ENCODE measurements at places on chromosomes 5 and 9.

- no peak for DNase-seq
These were observed 48.0 kb upstream of the DMRT3 start for GRCh38 chr9:928363-929042.

- no peak for DNase-seq
These were observed 114.2 kb upstream of the ADAMTS16 start for GRCh38 chr5:5025774-5026408.

- DNase-seq: no peak
These were observed 2.9 kb upstream of the CAMSAP1 start for GRCh38 chr9:135910216-135910615.

DNA sequence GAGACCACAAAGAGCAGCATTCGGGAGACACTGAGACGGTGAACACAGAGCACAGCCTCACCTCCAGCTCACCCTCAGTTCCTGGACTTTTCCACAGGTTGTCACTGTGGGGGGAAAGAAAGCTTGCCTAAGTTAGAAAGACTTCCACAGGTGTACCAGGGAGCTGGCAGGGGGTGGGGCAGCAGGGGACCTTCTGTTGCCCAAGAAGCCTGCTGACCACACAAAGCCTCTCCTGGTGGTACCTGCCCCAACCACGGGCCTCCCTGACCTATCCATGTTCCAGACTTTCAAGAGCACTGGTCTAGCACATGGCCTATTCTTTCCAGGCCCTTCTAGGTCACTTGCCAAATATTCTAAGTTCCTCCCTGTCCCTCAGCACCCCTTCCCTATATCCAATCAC is 550.8 kb downstream of the BNC2 start:
- no peak for DNase-seq

DNA sequence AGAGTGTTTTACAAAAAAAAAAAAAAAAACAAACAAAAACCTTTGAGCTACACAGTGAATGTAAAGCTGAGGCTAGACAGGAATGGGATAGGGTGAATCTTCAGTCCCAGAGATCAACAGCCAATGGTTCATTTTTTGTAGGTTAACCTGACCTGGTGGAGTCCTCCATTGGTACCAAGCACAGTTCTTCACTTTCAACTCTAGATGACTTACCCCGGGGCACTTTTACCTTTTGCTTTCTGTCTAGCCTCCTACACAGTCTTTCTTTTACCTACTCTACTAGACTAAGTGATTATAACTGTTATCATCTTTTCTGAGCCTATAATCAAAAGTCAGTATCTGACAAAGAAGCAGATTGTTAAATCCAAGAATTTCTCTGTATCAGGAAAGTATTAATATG is 50.9 kb downstream of the ANXA2R start:
- no peak for DNase-seq
